Cortex of kidney (tissue), 1 donor: ENCODE measurements at places on chromosomes 2 and 18.

DNA sequence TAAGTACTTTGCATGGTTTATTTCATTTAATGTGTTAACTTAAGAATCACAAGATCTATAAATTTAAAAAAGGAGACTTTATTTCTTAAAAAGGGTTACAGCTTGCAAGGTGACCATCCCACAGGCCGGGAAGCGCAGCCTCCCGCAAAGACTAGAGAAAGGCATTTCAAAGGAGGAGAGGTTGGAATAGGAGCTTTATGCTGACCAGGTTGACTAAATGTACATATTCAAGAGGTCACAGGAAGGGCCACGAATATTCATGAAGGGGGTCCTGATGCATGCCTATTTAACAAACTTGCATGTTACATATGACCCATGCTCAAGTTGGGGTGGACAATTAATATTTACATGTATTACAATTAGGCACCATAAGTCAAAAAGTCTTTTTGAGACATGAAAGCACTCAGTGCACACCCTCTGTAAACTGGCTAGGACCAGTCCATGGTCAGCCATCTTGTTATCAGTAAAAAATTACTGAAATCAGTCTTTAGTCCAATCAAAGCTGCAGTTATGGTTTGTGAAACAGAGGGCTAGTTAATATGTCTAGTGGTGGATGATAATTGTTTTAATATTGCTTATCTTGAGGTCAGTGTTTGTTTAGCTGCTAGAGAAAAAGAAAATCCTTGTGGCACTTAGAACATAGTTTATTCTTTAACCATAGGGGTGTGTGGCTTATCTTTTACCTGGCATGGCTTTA is 169.3 kb downstream of the KCNE4 start:
- DNase-seq: no peak

GRCh38 chr2:42860319-42861094 is 68.1 kb upstream of the HAAO start:
- DNase-seq: no peak

GRCh38 chr18:43501099-43501498 is 223.8 kb upstream of the SYT4 start:
- no peak for DNase-seq

DNA sequence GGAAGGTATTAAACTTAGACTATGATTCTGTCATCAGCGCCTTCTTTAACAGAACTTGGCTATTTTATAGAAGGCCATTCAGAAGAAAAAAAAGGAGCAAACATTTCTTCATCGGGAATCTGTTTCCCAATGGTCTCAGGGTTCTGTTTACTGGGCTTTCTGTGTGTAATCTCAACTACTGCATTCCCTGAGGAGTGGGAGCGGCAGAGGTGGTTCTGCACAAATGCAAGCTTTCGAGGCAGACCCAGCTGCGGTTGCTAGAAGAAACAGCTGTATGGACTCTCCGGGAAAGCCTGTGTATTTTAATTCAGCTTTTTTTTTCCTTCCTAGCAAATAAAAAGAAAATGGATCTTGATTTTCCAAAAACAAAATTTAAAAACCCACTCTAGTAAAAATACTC is 250.7 kb downstream of the NAPG start:
- DNase-seq: no peak

- DNase-seq: no peak
These were observed 78.0 kb downstream of the TMEM182 start for GRCh38 chr2:102839668-102840388.

DNA sequence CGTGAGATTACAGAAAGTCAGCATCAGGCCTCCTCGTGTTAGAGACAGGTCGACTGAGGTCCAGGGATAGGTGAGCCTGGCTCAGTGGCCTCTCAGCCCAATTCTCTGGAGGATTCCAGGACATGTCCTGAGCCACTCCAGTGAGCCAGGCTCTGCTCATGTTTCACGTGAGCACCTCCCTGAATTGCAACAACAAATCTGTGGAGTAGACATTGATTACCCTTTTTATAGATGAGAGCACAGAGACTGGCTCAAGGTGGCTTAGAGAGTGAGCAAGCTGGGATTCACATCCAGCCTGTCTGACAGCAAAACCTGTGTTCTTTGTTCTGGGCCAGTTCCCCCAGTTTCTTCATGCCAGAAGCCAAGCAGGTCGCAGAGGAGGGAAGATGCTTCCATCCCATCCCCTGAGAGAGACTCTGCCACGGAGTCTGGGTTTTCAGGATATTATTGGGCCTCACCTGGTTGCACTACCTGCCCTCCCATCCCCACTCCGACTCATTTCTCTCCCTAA is 46.4 kb downstream of the HS1BP3 start:
- DNase-seq: no peak

DNA sequence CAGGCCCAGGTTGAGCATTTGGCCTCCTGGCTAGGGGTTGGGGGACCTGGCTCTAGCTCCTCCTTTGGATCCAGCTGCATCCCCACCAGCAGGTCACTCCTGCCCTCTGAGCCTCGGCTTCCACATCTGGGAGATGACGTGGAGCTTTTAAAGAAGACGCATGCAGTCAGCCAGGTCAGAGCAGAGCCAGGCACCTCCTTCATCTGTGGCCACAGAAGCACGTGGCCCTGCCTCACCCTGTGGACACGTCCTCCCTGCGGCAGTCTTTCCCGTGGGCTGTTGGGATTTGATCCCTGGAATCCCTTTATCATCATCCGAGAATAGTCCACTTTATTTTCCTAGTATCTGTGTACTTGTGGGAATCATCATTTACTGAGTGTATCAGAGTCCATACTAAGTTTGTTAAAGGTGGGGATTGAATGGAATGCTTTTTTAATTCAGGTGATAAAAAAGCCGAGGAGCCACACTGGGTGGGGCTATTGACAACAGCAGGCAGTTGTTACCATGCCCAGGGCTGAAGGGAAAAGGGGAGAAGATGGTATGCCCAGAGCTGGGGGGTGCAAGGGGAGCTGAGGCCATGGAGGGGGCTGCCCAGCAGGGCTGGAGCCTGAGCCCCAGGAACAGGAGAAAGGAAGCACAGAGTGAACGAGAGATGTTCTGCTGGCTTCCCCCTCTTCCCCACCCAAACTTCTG is 170.1 kb downstream of the LAMA1 start:
- no peak for DNase-seq

- no peak for DNase-seq
These were observed 715 bp upstream of the CFAP36 start for GRCh38 chr2:55518841-55519165.

GRCh38 chr2:218813771-218814460 is 17.7 kb downstream of the PRKAG3 start:
- DNase-seq: no peak

GRCh38 chr2:232973796-232974195 is 39.3 kb downstream of the NGEF start:
- no peak for DNase-seq

- no peak for DNase-seq
These were observed 423.3 kb downstream of the LPIN1 start for GRCh38 chr2:12169721-12170120.

- no peak for DNase-seq
These were observed 131.8 kb downstream of the NEDD4L start for GRCh38 chr18:58175786-58176176.

- DNase-seq: no peak
These were observed 53.0 kb downstream of the ASXL2 start for GRCh38 chr2:25825238-25825637.

DNA sequence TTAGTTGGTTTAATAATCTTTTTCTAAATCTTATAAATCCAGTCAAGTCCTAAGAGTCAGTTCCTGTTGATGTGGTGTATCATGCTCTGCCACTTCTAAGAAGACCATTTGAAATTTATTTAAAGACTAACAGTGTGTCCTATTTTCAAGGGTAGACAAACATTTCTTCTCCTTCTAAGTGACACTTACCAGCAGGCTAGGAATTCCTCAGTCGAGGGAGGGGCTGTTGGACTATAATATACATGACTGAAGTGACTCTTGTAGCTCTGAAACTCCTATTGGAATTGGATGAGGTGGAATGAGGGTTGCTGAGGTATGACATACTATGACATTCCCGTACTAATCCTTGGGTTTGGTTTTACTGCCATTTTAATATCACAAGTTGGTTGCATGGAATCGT is 30.6 kb downstream of the ITGB6 start:
- no peak for DNase-seq

DNA sequence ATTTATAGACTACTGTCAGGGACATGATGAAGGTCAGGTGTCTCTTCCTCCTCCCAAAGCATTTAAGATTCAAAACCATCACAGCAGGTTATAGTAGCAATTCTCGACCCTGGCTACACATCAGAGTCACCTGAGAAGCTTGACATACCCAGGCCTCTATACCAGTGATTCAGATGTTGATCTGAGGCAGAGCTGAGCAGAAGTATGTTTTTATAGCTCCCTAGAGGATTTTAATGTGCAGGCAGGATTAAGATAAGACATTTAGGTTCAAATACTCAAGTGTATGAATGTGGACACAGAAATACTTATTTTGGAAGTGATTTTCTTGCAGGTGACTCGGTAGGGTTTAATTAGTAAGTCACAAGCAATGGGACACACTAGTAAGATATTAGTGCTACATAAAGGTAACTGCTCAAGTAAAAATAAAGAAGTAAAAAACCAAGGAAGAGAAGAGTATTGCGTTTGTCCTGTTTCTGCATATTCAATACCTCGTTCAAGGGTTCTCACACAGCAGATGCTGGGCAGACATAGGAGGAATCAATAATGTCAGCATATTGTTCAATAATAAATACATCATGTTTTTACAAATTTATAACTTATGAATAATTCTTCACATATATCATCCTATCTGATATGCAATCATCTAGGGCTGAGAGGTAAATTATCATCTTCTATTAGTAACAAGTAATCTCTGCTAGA is 7.0 kb downstream of the GCFC2 start:
- DNase-seq: no peak

GRCh38 chr2:198930170-198930569 is 527.6 kb downstream of the SATB2 start:
- no peak for DNase-seq

- DNase-seq: no peak
These were observed 575.2 kb upstream of the SLC8A1 start for GRCh38 chr2:41027095-41027494.

GRCh38 chr2:222733846-222734702 is 62.6 kb downstream of the MOGAT1 start:
- DNase-seq: no peak
